Fibroblast of skin of right quadriceps (primary cell): ENCODE measurements at places on chromosomes 3 and 15.
A peak's percentile ranks its signal among the peaks of the same experiment; 100 is the strongest.

- DNase-seq = no peak
Measured at GRCh38 chr15:72421484-72421883, 23.4 kb downstream of the TMEM202 start.

GRCh38 chr15:81948222-81948621, 97.6 kb downstream of the MEX3B start:
- DNase-seq = no peak

GRCh38 chr15:48062148-48062872, 58.5 kb upstream of the SLC24A5 start:
- peak; percentile 52 for DNase-seq

DNA sequence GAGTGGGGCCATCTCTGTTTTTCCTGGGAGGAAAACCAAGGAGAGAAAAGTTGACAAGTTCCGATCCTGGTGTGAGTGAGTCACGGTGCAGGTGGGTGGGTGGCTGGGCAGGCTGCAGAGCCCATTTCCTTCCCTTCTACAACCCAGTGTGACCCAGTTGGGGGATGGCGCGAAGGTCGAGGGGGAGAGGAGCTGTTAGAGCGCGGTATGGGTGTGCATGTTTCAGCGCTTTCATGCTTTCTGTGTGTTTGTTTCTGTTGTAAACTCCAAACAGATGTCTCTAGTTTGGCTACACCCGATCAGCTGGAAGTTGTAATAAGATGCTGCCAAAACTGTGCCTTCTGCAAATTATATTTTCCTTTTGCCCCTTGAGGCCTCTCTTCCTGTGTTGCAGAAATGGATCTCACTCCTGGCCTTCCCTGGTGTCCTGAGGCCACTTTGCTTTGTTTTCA, 3.8 kb downstream of the FAM43A start:
- DNase-seq = peak; percentile 75

GRCh38 chr15:72198356-72199204, 993 bp upstream of the GRAMD2A start:
- DNase-seq = no peak

DNA sequence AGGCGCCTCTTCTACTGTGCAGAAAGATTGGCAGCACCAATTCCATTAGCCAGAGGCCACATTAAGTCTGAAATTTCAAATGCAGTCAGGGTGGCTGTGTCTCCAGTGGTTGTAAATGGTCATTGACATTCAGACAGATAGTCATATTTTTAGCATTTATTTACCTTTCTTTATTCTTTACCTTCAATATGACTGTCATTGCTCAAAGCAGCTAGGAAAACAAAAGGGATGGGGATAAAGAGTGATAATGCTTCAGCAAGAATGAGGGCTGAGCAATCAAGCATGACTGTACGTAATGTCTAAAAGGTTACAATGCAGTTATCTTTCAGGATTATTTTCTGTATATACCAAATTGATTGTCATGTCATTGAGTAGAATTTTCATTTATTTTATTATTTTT, 360.4 kb downstream of the EFHB start:
- DNase-seq = no peak

DNA sequence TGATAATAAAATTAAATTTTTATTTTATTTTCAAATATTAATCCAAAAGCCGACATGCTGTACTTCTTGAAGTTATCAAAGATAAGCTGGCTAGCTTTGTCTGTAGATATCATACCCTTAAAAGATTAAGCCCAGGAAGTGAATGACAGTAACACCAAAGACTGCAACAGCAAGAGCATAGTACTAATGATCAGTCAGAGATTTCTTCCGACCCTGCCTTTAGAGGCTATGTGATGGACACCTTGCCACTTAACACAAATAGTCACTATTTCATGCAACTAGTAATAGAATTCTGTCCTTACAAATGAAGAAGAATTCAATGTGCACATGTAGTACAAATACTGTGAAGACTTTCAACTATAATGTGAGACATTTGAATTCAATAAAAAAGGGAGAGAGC, 9.3 kb upstream of the MBNL1 start:
- no peak for DNase-seq
